ENCODE measurements at places on chromosomes 3 and 15. TPM values are rescaled to one million over a fixed set of nuclear protein-coding genes. Genes with fewer than 3 reads are reported as not detected.

DNA sequence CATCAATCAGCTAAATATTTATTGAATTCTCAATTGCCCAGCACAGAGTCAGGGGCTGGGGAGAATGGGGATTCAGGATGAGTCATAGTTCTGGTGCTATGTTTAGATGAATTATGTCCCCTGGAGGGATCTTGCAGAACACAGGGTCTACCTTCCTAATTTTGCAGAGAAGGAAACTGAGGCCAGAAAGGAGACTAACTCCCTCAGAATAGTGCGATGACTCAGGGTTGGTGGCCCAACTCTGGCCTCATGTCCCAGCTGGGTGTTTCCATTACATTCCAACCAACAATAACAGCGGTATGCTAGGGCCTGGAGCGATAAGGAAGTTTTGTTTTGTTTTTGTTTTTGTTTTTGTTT, 270.9 kb downstream of the TLE3 start:
- DNase-seq = no peak

DNA sequence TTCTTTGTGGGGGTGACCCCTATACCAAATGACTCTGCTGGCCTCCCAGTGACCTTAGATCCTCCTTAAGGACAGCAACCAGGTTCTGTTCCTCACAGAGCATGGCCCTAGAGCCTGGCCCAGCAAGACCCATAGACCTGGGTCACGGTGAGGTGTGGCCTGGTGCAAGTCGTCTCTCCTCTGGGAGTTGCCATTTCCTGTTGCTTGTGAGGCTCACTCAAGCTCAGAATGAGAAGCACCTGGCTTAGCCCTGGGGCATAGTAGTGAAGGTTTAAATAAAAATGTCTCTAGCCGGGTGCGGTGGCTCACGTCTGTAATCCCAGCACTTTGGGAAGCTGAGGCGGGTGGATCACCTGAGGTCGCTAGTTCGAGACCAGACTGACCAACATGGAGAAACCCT, 131.3 kb downstream of the SMAD6 start:
- no peak for DNase-seq

DNA sequence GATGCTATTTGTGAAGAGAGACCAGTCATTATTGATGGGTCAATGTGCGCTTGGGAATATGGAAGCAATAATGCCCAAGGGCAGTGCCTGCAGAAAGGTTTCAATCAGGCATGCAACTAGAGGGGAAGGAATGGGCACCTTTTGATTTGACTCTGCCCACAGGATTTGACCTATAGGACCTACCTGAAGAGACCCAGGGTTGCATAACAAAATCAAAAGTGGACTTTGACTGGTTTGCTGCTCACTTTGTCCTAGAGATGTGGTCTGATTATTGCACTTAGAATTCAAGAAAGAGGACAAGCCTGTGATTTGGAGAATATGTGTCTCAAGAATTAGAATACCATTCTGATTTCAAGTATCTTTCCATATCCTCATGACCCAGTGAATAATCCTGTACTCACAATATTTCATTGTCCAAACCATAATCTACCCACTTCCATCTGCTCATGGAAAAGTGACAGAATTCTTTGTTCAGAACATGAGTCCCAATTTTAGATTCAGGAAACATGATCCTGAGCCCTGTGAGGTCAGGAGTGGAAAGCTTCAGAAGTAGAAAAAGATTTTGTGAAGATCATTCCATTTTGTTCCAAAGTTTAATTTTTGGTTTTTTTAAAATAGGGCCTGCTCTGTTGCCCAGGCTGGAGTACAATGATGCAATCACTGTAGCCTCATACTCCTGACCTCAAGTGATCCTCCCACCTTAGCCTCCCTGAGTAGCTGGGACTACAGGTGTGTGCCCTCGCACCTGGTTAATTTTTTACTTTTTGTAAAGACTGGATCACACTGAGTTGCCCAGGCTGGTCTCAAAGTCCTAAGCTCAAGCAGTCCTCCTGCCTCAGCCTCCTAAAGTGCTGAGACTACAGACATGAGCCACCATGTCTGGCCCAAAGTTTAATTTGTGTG, 151.3 kb upstream of the NR2E3 start:
- DNase-seq = no peak

DNA sequence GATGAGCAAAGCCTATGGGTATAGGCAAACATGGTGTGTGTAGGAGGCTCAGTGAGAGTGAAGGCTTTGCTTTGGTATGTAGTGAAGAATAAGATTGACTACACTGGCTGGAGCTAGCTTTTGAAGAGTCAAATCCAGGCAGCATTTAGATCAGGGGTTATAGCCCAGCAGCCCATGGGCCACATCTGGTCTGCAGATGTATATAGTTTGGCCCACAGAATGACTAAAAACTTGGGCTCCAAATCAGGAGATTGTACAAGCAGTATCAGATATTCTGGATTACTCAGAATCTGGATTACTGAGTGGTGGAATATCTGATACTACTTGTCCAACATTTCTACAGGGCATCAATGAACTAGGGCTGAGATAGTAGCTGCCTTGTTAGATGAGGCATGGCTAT, 92.9 kb upstream of the FGF7 start:
- DNase-seq = no peak

GRCh38 chr15:38688761-38689160, 124.1 kb upstream of the RASGRP1 start:
- peak; percentile 40 for DNase-seq

DNA sequence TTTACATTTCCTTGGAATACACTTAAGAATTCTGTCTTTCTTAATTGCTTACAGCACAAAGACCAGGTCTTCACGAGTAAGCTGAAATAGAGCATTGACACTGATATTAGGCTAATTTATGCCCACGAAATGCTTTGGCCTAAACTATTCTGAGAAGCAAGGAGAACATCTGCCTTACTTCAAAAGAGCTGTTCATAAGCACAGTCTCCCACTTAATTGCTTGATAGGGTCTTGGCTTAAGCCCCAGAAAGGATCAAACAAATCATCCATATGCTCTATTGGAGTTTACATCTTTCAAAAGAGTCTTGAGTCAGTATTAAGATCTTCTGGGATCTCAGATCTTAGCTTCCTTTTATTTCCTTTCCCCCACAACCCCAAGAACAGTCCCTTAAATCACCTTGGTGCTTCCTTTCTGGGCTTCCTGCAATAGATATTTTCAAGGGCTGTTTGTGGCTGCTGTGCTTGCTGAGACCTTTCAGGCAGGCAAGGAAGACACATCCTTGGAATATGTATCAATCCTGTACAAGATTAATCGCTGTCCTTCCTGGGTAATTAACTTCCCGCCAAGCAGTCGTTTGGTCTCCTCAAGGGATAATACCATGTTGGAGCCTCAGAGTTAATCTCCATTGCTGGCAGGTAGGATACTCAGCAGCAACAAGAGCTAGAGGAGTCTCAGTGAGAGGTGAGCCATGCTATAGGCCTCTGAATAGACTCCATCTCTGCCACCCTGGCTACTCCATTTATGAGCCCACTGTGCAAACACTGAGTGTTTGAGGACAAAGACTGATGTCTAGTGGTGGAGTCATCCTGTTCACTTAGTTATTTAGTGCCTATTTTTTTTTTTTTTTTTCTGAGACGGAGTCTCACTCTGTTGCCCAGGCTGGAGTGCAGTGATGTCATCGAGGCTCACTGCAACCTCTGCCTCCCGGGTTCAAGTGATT, 37.1 kb downstream of the TMEM158 start:
- DNase-seq = no peak

DNA sequence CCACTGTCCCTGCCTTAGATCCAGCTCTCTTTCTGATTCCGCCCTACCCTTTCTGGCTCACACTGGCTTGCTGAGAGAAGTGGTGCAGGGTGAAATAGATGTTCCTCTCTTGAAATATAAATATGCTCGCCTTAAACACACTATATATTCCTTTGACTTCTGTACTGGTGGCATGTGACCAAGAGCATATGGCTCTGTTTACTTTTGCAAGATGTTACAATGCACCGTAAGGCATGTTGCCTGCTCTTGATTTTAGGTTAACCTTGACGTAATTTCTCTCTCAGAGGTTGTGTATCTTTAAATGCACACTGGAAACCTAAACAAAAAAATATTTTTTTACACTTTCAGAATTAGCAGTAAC, 749 bp downstream of the RSRC1 start:
- no peak for DNase-seq

DNA sequence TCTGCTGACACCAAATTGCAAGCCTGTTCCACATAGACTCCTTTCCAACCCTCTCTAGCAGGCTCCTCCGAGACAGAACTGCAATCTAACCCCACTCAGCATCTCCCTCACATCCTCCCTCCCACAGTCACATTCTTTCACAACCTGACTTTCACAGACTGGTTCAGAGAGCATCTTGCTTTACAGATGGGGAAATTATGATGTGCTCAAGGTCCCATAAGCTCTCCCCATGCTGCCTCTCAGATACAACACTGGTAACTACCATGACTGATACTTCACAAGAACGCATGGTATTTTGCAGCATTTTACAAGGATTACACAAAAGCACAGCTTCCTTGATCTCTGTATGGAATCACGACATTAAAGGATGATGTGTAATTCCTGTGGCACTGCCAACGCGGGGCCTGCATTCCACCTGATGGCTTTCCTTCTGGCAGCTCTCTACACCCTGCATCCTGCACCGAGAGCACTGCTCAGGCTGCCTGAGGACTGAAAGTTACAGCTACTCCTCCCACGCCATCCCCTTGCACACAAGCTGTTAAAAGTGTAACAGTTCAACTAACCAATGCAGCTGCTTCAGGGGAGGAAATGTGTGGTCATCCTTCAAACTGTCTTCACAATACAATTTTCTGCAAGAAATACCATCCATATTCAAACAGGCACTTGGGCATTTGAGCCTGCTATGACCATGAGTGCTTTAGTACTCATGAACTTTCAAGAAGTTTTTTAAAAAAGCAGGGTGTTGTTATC, 27.6 kb downstream of the TBC1D2B start:
- no peak for DNase-seq

DNA sequence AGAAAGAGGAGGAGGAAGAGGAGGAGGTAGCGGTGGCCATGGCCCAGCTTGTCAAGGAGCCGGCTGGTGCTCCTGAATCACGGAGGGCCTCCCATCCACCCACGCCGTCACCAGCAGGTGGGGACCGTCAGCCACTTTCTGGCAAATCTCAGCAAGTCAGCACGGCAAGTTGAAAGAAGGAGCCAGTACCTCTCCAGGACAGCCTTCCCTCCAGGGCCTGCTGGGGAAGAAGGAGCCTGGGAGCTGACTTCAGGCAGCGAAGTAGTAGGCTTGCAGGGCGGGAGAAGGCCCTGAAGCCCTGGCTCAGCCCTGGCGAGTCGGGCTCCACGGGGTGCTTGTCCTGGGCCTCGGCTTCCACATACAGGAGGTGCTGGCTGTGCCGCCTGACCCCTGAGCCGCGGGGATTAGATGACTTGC, 99.2 kb upstream of the TRPM1 start:
- DNase-seq = peak; percentile 74

GRCh38 chr15:60374209-60374608, 23.6 kb downstream of the ANXA2 start:
- no peak for DNase-seq

DNA sequence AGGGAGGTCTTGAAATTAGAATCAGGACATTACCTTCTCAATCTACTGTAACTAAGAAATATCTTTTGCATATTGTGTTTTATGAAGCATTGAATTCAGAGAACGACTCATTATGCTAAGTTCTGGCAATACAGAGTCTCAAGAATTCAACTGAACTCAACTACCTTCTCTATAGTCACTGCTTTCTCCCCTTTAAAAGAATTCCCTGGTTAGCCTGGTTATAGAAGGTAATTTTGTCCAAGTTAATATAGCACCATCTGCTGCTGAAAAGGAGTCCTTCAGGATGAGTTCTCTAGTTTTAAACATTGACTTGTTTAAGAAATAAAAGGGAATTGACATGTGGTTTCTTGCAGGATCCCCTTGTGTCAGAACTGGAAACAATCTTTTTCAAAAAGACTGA, 60.2 kb downstream of the IL16 start:
- no peak for DNase-seq

PAQR9 gene
- total RNA-seq = not detected

LRRC2 gene
- 0.33 TPM for total RNA-seq

MKRN3 gene
- 1.0 TPM for total RNA-seq

CCDC50 gene
- total RNA-seq = 7.1 TPM
